Foreskin melanocyte (primary cell): ENCODE measurements at places on chromosomes 4 and X.
A peak's percentile ranks its signal among the peaks of the same experiment; 100 is the strongest.

- no peak for DNase-seq
These were observed 47.7 kb upstream of the MGST2 start for GRCh38 chr4:139617702-139618490.

DNA sequence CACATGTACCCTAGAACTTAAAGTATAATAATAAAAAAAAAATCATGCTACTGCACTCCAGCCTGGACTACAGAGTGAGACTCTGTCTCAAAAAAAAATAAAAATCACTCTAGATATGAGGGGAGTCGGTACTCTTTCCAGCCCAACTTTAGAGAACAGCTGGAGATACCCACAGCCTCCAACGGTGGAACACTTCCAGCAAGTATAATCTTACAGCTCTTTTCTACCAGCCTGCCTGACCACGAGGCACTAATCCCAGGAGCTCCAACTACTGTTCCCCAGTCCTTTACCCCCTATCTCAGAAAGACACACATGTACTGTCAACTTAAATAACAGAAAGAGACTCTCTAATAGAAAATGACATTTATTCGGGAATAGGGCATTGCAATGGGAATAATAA, 46.8 kb downstream of the STEEP1 start:
- DNase-seq = no peak

DNA sequence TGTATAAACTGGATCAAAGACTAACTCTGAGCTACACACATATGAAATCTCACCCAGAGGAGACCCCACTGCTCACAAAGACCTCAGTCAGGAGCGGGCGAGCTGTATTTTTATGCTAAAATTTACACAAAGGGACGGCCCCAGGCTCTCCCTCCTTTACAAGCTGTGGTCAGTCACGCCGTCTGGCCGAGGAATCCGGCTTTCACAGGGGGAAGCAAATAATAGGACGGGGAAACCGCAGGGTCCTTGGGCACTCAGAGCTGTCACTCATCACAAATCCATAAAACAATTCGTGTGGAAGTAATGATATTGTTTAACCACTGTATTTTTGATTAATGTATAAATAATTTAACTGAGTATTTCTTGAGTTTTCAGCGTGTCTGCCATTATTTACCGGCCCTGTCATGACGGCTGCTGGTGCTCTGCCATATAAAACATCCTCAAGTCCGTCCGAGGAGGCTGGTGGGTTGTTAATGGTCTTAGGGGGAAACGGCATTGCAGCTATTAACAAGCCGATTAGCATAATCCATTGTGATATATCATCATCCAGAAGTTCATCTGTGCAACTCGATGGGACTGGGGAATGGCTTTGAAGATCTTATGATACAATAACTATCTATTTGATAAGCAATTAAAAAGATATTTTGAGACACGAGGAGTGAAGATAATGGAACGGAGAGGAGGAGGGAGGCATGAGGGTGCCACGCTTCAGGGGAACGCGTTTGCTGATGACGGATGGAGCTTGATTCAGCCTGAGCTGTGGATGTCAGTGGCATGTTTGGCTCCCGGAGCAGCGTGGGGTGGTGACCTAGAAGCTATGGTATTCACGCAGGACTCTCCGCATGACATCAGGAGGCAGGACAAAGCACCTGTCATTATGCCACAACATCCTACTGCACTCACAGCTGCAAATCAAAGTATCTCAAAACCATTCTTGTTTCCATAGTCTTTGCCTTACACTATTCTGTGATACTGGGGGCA, 150.9 kb downstream of the SHOX start:
- no peak for DNase-seq

GRCh38 chr4:74548561-74548960, 103.6 kb downstream of the AREG start:
- DNase-seq = no peak

DNA sequence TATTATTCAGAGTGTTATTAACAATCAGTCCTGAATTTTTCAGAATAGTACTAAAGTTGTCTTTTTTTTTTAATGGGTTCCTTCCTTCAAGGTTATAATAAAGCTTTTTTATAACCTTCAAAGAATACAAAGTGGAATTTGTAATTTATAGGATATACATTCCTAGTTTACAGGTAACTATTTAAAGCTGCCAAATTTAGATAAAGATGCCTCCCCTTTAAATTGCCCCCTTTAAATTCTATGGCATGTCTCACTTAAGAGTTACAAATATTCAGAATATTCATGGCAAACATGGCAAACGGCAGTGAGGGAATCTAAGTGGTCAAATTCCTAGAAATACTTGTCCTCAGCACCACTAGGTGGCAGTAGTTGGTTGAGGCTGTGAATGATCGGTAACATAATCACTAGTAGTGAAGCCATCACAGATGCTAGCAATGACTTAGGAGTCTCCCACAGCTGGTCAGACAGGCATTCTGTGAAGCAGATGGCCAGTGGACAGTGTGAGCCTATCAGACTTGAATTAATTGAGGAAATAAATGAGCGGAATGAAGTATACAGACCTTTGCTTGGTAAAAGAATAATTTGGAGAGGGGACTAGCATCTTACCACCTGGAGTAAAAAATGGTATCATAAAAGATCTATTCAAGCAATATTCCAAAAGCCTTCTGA, 86.4 kb downstream of the CBR4 start:
- peak; percentile 69 for DNase-seq

DNA sequence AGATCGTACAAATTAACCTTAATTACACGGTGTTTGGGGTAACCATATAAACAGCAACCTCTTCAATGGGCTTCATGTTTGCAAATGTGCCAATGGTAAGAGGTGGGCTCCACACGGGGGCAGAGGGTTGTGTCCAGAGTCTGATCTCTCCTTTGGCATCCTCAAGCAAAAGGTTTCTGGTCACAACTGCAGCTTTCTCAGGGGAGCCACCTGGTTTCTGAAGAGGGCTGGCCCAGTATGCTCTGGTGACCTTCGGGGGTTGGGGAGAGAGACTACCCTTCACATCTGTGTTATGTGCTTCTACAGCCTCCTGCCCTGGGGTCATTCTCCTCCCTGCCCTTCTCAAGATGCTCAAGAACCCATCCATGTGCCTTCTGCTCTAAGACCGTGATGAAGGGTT, 259.6 kb downstream of the CRLF2 start:
- no peak for DNase-seq

DNA sequence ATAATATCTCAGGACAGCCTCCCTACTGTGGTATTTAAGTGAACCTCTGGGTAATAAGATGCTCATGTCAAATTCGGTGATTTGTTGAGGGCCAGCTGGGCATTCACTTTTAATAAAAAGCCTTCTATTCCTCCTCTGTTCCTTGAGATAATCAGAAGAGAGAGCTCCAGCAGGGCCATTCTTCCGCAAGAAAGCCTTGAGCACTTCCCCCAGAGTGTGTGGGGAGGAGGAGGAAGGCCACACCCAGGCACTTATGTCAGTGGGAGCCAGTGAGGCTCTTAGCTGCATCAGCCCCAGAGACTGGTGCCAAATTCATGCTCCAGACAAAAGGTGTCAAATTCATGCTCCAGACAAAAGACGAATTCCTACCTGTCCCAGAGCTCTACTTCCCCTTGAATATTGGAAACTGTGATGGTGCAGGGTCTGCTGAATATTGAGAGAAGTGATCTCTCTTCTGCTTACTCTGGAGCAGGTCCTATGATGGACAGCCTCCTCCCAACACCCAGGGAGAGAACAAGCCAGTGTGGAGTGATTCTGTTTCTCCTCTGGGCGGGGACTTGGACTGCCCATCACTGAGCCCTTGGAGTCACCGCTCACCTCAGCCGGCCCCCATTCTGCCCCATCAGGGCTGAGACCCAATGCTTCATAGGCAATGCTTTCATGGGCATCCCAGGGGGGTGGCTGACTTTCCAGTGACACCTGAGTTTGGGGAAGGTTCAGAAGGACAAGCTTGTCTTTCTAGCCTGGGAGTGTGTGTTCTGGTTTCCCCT, 68.1 kb downstream of the FHDC1 start:
- DNase-seq = peak; percentile 9

DNA sequence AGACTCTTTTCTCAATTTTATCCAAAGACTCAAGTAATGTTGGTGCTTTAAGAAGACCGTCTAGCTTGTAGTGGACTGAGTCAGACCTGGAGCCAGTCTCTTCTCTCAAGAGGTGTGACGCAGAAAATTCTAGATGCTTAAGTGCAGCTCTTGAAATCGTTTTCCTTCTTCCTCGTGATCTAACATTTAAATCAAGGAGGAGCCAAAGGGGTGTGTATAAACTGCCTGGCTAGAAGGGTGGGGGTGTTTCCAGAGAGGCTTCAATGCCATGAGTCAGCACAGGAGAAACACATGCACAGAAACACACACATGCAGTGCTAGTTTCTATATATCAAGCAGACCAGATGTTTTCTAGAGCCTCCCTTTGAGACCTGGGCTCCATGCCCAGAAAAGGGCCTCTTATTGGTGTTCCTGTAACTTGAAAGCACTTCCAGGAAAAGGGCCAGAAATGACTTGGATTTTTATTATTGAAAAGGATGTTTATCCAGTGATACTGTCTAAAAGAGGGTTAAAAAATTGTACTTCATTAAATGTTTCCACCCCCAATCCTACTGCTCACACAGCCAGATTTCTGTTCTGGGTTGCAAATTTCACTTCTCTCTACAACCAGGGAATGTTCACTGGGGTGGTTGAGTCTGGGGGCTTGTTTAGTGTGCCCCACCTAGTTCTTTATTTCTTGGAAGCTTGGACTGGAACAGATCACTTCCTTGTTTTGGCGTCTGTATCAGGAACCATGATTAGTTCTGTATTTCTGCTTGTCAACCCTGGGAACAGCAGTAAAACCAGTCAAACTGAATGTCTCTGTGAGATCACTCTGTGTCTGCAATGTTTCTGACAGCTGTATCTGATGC, at the start of gene CLIC2:
CLIC2 (minus strand) TSS at position 129 of the 851 bp plus-strand sequence. CDS start 187 bp downstream, outside the sequence.
- DNase-seq = no peak

DNA sequence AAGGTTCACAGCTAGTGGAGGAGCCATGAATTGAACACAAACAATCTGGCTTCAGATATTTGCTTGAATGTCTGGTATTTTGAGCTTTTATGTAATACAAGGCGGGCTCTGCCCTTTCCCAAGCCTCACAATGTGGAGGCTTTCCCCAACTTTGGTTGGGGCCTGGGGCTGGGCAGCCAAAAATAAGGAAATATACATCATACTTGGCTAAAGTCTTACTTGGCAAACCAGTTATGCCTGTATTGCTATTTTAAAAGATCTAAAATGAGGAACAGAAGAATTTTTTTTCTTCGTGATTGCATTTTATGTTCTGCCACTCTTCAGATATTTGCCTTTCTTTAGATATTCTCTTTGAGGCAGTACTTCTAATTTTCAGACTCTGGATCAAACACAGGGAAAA, 26.1 kb downstream of the ARFIP1 start:
- DNase-seq = no peak

DNA sequence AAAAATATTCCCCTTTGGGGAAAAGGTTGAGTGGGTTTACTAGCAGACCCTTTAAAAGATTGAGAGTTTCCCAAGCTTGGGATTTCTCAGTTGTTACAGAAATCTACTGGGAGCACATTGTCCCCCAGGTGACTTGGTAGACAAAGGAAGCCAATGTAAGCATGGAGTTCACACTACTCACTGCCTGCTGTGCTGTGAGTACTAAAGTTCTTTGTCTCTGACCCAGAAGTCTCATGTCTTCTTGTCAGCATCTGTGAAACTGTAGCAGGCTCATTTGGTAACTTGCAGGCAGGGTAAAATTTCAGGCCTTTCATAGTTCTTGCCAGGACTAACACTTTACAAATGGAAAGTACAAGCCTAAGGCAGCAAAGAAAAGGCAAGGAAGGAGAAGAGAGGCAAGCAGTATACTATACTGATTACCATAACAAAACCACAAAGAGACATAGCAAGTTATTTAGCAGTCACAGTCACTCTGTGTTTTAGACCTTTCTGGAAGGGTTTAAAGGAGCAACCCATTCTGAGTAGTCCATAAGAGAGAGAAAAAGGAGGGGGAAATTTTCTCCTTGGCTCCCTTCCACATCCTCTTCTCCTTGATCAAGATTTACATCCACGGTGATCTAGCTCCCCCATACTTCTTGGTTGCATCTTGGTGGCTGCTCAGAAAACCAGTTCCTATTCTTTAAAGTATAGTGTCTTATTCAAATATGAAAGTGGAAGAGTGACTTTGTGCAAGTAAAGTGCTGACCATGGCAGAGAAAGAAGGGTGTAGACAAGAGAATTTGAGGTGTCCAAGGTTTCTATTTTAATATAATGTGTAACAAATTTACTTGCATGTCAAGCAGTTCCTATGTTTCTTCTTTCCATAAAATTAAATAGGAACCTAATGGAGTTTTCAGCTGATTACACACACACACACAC, 160.0 kb upstream of the PDE5A start:
- DNase-seq = no peak

- DNase-seq = no peak
These were observed 766 bp upstream of the DNAJB14 start for GRCh38 chr4:99947190-99947578.

DNA sequence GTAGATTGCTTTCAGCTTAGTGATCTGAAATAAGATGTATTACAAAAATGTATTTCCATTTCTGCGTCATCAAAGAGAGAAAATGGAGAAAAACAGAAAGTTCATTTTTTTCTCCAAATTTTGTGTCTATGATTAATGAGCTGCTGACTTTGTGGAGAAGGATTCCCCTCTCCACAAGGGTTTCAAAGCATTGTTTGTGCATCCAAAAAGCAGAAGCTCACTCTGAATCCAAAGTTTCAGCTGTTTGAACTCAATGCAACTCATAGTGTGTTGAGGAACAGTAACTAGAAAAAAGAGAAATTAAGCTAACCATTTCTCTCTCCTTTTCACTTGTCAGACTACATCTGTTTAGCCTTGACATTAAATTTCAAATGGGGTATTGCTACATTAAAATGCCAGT, 62.9 kb upstream of the SLC7A11 start:
- DNase-seq = no peak

DNA sequence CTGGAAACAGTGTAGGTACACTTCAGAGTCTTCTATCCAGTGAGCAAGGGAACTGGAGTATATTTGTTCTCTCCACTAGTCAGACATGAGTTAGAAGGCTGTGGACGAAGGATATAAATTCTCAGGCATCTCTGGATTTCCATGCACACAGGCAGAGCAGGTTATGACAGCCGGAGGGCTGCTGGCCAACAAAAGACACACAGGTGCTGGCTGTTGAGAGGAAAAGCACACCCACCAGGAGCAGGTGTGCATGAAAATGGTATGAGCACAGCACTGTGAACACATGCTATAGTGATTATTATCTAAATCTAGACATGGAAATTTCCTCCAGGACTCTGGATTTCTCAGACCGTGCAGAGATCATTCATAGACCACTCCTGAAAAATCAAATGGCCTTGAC, 444.7 kb upstream of the RPS6KA3 start:
- DNase-seq = no peak

- no peak for DNase-seq
These were observed 56.4 kb upstream of the DDIT4L start for GRCh38 chr4:100246697-100247096.

- peak; percentile 22 for DNase-seq
These were observed 203.3 kb downstream of the CLCN4 start for GRCh38 chrX:10360116-10360515.

- DNase-seq = no peak
These were observed 69.8 kb downstream of the TMEM131L start for GRCh38 chr4:153535772-153536513.
